ENCODE measurements at places on chromosomes 7 and 10.
A peak's percentile ranks its signal among the peaks of the same experiment; 100 is the strongest.

DNA sequence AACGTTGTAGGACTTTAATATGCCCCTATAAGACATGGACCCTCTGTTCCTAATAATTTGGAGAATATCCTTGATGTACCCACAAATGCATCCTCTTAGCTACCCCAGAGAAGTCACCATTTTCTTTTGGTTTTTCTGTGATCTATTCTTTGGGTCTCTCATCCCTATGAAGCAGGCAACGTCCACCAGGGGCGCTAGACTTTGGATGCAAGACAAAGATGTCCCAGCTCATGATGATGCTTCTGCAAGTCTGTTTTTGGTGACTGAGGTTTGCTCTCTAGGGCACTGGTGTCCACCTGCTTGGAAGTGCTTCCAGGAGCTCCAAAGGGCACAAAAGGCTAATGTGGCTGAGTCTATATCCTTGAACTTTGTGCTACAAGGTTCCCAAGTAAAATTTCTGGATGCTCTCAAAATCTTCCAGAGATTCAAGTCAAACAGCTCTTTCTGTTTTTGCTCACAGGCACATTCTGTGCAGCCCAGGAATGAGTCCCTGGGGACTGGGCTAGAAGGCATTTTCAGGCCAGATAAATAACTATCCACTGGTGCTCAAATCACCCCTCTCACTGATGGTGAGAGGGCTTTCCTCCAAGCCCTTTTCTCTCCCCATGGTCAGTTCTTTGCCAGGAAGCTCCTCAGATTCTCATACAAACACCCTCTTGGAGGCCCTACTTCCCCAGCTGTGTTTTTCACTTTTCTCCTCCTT is 166.4 kb downstream of the C7orf25 start:
- peak; percentile 64 for DNase-seq

GRCh38 chr7:81029511-81029910 is 110.7 kb upstream of the SEMA3C start:
- no peak for DNase-seq

DNA sequence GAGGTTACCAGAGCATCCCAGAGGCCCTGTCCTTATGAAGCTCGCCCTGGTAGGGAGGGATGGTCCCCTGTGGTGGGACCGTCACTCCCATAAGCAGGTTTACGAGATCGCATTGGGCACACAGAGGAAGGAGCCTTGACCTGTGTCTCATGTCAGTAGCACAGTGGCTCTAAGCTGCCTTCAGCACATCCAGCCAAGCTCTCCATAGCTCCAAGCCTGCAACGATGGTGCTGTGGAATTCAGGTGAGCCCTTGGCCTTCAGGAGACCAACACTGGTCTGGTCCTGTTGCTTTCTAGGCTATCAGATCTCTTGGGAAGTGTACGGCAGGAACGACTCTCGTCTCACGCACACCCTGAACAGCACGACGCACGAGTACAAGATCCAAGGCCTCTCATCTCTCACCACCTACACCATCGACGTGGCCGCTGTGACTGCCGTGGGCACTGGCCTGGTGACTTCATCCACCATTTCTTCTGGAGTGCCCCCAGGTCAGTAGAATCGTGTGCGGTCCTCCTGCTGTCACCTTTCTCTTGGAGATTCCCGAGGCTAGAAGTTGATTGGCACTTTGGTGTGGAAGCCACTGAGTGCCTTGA is 605.3 kb upstream of the FOXK1 start:
- no peak for DNase-seq

DNA sequence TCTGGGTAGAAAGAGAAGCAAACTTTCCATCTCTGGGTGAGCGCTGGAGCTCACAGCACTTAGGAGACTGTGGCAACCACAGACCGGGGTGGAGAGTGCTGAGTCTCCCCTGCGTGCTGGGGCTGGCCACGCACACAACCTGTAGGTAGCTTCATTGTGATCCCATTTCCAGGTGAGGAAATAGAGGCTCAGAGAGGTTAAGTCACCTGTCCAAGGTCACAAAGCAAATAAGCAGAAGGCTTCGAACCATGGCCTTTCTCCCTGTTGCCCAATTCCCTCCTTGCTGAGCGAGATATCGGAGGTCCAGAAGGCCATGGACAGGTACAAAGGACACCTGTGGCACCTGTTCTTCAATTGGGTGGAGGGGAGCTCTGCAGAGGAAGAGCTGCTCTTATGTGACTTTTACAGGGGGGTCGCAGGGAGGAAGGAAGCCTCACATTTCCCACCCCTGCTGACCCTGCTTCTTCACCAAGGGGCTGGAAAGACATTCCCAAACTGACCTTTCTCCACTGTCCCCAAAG is 39.4 kb downstream of the ZCCHC24 start:
- DNase-seq: no peak

GRCh38 chr7:81665236-81665635 is 104.6 kb downstream of the HGF start:
- DNase-seq: no peak

GRCh38 chr10:68332259-68333057 is at the start of gene PBLD:
Gene PBLD (minus strand): TSS chr10:68332928. CDS start chr10:68306844, 26,084 bp downstream.
- DNase-seq: peak; percentile 74

GRCh38 chr10:70880077-70880534 is 8.3 kb downstream of the PCBD1 start:
- DNase-seq: peak; percentile 74

DNA sequence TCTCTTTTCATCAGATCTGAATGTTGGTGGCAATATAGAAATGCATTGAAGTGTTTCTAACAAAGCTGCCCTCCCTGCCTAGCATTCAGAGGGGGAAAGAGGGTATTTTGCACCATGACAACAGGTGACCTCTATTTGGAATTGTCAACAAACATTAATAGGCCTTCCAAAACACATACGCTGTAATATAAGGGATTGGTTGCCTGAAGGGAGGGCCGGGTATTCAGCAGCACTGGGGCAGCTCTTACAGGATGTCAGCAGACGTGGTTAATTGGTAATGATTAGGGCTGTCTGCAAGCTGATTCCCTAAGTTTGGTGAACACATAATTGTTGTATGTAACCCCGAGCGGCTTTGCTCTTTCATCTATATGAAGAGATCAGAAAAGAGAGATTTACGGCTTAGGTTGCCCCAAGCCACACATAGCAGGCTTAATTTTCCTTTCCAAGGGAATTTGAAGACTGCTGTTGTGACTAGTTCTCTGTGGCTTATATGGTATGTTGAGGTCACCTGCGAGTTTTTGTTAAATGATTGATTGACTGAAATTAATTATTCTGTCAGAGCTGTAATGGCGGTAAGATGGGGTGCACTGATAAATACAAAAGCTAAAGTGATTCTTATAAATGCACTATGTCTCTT is 759.3 kb downstream of the LRMDA start:
- DNase-seq: no peak

DNA sequence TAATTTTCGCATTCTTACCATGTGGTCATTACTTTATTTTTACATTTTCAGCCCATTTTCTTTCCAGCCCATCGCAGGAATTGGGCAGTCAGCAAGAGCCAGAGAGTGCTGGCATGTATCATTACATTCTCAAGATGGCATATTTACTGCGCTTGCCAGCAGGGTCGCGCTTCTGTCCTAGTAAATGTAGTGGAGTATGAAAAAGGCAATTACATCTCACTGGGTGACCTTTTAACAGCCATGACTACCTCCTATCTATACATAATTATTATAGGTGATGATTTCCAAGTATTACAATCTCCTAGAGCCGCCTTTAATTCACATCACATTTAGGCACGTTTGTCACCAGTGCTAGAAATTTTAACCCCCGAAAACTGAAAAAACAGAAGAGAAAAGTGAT is 433.7 kb upstream of the MGMT start:
- DNase-seq: peak; percentile 33

DNA sequence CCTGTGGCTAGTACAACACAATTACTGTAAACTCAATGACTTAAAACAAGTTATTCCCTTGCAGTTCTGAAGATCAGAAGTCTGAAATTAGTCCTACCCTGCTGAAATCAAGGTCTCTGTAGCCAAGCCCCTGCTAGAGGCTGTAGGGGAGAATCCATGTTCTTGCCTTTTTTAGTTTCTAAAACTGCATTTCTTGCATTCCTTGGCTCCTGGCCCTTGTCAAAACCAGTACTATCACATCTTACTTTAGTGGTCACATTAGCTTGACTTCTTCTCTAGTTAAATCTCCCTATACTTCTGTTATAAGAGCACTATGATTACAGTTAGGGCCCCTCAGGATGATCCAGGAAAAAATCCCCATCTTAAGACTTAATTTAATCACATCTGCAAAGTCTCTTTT is 567.0 kb downstream of the GFRA1 start:
- no peak for DNase-seq

DNA sequence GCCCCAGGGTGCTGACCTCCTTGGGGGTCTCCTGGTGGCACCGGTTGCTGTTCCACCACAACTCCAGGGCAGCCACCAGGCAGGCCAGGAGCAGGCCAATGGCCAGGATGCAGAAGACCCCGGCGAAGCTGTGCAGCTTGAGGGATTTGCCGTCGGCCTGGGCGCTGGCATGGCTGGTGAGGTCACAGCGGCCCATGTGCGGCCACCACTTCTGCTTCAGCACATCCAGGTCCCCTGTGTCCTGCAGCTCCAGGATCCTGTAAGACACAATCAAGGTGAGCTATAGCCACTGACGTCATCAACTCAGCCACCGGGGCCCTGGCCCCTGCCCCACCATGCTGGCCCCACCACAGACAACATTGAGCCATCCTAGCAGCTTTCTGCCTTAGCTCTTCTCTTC is 753.2 kb downstream of the GRID1 start:
- no peak for DNase-seq

- no peak for DNase-seq
Observed at GRCh38 chr7:29342761-29343160, 148.2 kb downstream of the CHN2 start.

DNA sequence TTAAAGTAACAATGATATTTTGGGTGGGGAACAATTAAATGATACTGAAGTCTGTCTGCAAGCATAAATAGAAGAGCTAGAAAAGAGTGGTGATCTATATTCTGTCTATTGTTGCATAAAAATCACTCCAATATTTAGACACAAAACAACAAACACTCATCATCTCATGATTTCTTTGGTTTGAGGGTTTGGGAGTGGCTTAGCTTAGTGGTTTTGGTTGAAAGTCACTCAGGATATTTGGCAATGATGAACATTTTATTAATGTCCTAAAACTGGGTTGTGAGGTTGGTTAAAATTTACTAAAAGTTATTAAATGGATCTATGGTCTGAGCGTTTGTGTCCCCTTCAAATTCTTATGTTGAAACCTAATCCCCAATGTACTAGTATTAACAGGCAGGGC is 54.7 kb upstream of the EGFR start:
- DNase-seq: no peak

DNA sequence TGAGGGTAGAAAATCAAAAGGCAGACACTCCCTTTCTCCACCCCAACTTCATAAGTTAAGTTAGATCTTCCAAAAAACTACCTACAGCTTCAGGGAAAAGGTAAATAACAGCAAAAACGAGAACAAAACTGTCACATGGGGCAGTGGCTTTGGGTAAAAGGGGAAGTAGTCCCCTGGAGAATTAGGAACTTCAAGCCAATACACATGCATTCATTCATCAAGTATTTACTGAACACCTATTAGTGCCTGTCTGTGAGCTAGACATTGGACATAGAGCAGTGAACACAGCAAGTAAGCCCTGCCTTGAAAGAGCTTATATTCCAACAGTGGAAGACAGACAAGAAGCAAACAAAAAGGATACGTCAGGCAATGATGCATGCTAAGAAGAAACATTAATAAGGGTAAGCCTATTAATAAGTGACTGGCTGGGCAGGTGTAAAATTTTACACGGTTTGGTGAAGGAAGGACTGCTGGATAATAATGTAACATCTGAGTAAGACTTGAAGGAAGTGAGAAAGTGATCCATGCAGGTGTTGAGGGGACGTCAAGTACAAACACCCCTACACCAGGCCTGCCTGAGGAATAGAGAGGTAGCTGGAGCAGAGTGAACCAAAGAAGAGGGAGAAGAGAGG is 69.6 kb upstream of the RAPGEF5 start:
- DNase-seq: peak; percentile 39

DNA sequence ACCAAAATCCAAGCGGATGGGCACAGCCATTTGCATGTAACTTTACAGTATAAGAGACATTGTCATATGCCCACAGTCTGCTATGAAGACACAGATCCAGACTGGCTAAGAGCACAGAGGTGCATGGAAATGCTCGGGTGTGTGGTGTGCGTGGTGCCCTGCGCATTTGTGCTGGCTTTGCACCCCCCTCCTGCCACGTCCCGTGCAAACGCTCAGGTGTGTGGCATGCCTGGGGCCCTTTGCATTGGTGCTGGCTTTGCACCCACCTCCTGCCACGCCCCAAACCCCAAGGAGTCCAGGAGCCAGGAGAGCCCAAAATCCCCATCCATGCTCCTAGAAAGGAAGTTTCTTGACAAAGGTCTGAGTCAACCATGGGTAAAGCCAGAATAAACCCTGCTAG is 306.2 kb downstream of the PTPRN2 start:
- DNase-seq: no peak

DNA sequence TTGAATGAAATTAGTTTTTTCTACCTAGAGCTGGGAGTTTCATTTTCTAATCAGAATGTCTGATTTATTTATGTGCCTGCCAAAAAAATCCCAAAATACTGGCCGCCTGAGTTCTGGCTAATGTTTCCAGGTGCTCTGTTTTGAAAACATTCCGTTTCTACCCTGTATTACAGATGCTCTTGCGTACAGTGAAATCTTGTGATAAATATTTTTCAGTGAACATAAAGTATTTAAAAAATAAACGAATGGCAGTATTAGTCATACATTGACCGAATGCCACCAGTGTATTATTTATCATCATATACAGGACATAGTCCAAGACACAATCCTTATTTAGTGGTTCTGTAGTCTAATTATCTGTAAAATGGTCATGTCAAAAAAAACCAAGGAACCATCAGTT is 102.8 kb downstream of the KAT6B start:
- no peak for DNase-seq

DNA sequence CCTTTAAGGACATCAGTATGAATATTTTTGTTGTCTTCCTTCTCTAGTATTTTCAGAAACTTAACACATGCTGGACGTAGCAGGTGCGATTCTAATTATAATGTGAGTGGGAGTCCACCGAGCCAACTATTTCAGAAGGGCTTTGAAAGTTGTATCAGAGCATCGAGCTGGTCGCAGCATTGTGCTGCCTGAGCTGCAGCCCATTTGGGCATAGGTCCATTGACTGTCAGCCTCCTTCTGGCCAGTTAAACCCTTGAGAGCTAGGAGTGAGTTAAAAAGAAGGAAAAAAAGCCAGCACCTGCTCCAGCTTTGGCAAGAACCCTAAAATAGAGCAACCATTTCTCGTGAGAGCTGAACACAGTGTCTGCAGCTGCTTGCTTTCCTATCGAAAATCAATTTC is 47.8 kb downstream of the SLC35G1 start:
- DNase-seq: no peak

DNA sequence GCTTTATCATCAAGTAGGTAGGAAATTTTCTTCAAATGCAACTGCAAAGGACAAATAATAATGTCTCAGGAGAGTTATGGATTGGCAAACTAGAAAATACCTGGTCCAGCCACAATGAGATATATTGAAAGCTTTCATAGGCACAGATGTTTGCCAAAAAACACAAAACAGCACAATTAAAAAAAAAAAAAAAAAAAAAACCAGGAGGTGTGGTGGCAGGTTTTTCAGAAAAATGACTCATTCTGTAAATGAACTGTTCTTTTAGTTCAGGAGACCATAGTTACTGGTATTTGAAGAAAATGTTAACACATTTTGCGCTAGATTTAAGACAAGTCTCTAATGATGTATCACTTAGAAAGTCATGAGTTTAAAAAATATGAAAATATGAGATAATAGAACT is 55.0 kb upstream of the JCAD start:
- DNase-seq: no peak

Measured in RPMI8226 (cell line).